Stimulated activated CD4-positive, alpha-beta T cell treated with anti-CD3 and anti-CD28 coated beads, Interleukin-2, amount 100 ng/mL, for 4 hours (primary cell): ENCODE measurements at places on chromosomes 12 and 14.

DNA sequence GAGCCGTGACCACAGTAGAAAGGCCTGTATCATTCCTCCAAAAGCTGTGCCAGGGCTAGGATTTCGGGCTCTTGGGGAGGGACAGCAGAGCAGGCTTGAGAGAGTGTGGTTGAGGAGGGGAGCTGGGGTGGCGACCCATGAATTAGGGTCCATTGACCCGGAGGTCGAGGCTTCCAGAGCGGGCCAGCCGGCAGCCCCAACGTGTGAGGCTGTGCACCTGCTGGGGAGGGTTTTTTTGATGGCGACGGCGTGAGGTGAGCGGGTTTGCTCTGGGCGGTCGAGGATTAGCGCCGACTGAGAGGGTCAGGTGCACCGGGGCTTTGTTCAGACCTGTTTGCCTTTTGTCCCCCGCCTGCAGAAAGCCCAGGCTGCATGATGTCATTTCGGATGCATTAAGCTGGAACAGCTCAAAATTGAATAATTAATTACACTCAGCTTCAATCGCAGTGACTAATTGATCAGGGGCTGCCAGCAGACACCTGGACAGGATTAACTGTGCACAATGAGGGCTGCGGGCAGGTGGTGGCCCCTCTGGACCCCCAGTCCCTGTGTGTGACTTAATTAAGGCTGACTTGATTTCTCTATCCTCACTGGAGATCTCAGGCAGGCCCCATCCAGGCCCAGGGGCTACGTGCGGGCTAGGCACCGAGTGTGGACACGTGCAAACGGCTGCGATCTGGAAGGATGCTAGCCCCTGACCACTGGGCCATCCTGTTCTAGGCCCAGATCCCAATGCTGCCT is 42.1 kb upstream of the MEG3 start:
- DNase-seq, result no peak

GRCh38 chr12:14614704-14615121 is 47.0 kb upstream of the PLBD1 start:
- DNase-seq, result no peak

DNA sequence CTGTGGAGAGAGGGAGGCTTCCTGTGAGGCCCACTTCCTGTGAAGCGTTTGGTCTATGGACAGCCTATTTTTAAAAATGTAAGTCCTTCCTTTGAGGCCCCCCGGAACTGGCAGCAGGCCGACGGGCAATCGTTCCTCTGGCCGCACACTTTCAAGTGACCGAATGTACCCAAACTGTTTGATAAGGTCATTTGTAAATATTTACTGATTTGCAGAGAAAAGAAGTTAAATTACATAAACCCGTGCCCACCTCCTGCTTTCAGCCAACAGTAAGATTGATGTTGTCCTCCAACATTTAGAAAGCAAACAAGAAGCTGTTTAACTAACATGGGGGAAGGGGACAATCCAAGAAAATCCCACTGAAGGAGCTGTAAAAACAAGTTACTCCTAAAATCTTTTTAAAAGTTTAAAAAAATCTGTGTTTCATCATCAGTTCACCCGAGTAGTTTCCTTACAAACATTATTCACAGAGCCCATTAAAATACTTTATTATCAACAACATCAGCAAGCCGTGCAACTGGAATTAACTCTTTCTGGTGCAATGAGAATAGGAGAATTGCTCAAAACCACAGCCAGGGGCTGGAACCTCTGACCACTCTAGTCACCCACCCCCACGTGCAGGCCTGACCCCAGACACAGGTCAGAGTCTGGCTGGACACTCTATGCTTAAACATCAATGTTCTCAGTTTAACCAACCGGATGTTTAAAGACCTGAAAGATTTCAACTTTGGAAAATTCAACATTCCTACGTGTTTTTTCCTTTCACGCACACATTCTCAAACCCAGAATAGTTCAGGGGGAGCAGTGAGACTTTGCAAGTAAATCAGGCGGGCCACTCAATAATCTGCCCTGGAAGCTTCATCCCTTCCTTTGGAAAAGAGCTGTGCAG is 65.3 kb downstream of the FOXN3 start:
- no peak for DNase-seq

DNA sequence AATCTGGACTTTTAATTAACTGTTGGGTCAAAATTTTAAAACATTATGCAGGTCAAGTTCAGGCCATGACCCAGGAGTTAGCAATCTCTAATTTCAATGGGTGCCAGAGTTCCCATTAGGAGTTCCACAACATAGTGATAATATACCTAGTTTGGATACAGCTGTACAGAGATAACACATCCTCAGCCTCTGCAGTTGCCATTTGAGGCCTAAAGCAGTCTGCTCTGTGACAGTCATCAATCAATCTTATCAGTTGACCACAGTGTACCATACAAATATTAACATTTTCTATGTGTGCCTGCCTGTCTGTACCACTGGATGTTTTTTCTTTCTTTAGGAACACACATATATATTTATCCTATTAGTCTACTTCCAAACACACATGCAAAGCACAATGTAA is 54.0 kb upstream of the BBS10 start:
- DNase-seq, result no peak

- DNase-seq, result no peak
These were observed 188.8 kb downstream of the STXBP6 start for GRCh38 chr14:24861083-24861630.

GRCh38 chr12:57755454-57756372 is 810 bp downstream of the MARCHF9 start:
- DNase-seq, result no peak

- DNase-seq, result no peak
These were observed 153.9 kb downstream of the PRKCH start for GRCh38 chr14:61475316-61475715.

GRCh38 chr12:28988325-28988704 is 160.8 kb upstream of the FAR2 start:
- no peak for DNase-seq

DNA sequence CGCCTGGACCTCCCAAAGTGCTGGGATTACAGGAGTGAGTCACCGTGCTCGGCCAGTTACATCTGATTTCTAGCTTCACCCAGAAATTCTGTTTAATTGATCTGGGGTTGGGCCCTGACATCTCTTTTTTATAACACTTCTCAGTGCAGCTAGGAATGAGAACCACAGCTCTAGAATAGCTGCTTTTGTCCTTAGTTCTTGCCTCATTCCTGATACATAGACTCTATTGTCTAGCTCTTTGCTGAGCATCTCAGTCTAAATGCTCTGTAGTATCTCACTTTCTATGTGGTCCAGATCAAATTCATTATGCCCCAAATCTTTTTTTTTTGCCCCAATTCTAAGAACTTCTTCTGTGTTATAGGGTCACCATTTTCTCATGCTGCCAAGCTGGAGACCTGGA is 29.9 kb upstream of the FUT8 start:
- no peak for DNase-seq

- DNase-seq, result no peak
These were observed 246.6 kb downstream of the ANO6 start for GRCh38 chr12:45462506-45462905.

DNA sequence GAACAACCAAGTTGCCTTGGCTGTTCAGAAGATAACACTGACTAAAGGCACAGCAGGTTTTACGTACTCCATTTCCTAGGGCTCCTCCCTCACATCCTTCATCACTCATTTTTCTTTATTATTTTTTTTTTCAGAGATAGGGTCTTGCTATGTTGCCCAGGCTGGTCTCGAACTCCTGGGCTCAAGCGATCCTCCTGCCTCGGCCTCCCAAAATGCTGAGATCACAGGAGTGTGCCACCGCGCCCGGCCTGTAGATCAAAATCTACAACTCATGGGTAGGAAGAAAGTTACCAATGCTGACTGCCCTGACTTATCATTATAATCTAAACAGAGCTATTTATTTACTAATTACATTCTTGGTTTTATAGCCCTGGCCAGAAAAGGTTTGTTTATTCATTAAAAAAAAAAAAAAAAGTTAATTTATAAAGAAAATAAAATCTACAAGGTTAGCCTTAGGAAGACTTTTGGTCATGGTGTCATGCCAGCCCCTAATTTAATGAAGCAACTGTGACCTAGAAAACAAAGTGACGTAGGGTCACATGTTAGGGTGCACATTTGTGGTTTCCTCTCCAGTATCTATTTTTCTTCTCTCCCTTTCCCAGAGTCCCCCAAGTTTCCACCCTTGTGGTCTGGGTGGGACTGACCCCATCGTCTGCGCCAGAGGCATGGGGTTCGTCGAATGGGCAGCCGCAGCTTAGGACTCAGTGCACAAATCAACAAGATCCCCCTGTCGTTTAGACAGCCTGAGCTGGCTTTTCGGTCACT is 19.0 kb upstream of the FOXN3 start:
- no peak for DNase-seq

- no peak for DNase-seq
These were observed 55.9 kb upstream of the FICD start for GRCh38 chr12:108459149-108459548.

- DNase-seq, result no peak
These were observed 28.5 kb downstream of the KLC1 start for GRCh38 chr14:103657471-103657870.

GRCh38 chr14:100725587-100726387 is 905 bp upstream of the DLK1 start:
- no peak for DNase-seq

GRCh38 chr12:65536876-65537681 is 258.6 kb downstream of the MSRB3 start:
- no peak for DNase-seq

DNA sequence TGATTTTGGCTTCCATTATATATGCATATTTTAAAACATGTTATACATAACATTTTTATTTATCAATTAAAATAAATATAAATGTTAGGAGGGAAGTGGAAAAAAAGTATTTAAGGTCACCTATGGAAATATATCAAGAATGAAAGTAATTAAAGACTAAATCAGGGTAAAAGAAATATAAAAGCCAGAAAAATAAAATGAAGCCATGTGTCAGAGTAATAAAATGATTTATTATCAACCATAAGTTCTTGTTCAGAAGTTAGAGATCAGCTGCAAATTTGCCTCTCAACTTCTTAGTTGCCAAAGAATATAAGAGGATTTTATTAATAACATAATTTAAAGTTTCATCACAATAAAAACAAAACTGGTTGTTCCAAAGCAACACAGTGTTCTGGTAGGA is 121.9 kb downstream of the ANO6 start:
- DNase-seq, result no peak

GRCh38 chr12:11815397-11815796 is 165.9 kb downstream of the ETV6 start:
- no peak for DNase-seq

DNA sequence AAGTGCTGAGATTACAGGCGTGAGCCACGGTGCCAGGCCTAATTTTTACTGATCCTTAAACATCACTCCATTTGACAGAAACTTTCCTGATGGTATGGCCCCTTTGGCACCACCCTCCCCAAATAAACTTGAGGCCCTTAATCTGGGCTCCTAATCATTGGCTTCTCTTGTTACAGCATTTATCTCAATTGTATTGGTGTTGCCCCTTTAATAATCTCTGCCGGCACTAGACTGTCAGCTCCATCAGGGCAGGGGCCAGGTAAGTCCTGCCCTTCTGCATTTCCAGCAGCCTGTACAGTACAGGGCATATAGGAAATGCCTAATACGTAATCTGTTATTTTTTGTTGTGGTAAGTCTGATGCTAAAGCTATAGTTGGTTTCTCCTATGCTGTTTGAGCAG is 1.2 kb upstream of the IFT81 start:
- DNase-seq, result no peak

DNA sequence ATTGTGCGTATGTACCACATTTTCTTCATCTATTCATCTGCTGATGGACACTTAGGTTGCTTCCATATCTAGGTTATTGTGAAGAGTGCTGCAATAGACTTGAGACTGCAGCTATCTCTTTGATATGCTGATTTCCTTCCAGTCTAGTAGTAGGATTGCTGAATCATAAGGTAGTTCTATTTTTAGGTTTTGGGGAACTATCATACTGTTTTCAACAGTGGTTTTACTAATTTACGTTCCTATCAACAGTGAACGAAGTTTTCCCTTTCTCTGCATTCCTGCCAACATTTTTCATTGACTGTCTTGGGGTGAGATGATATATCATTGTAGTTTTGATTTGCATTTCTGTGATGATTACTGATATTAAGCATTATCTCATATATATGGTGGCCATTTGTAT is 482.2 kb downstream of the SLC16A7 start:
- DNase-seq, result no peak

GRCh38 chr12:65825507-65826352 is 1.4 kb downstream of the HMGA2 start:
- no peak for DNase-seq

DNA sequence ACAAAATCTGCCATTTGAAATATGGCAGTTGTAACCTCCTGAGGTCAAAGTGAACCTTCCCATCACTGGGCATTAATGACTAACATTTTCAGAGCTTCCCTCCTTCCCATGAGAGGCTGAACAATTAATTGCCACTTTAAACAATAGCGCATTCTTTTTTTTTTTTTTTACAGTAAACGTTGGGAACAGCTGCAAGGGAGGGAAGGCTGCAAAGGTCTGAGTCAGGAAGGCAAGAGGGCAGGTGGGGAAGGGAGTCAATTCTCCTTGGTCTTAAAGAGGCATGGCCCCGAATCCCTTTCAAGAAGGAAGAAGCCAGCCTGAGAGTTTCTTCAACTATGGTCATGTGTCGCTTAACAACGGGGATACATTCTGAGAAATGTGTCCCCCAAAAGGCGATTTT is 41.0 kb upstream of the PLEKHG3 start:
- no peak for DNase-seq

GRCh38 chr14:64409126-64409920 is 21.2 kb downstream of the MTHFD1 start:
- DNase-seq, result no peak

DNA sequence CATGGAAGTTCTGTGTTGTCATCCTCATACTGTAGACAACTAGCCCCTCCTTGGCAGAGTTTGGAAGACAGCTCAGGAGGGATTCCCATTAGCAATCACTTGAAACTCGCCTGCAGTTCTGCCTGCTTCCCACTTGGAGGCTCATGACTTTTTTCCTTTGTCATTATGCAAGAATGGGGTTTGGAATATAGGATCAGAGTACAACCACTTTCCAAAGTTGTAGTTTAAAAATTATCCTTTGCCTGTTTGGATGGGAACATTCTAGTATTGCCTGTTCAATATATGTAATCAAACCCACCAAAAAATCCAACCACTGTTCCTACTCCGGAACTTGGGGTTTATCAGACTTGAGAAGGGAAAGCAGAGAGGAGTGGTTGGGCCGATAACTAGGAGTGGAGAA is 2.1 kb upstream of the GPD1 start:
- DNase-seq, result no peak

DNA sequence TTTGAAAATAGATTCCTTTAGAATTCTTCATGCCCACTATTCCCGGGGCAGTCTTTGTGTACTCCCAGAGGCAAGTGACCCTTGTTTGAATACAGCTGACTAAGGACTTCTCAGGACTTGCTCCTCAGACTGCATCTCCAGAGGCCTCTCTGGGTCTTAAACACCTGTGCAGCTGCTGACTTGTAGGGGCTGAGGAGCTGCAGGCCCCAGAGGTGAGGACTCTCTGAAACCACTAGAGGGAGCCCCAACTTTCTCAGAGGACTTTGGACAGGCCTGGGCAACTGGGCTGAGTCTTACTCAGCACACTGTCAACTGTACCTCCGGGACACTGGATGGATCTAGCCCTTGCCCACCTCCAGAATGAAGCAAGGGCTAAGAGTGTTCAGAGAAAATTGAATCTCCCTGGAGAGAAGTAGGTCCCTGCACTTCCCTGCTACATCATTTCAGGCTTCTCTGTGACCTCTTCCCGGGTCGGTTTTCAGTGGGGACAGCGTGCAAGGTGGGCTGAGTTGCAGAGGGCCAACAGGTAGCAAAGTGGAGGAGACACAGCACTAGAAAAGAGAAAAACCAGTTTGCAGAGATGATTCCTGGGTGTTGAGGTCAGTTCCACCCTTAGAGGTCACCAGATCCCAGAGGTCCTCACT is 164.6 kb downstream of the TMEM117 start:
- no peak for DNase-seq
